ENCODE measurements at places on chromosomes 1 and 21.

GRCh38 chr1:18148461-18148860 is 40.9 kb downstream of the IGSF21 start:
- no peak for DNase-seq

DNA sequence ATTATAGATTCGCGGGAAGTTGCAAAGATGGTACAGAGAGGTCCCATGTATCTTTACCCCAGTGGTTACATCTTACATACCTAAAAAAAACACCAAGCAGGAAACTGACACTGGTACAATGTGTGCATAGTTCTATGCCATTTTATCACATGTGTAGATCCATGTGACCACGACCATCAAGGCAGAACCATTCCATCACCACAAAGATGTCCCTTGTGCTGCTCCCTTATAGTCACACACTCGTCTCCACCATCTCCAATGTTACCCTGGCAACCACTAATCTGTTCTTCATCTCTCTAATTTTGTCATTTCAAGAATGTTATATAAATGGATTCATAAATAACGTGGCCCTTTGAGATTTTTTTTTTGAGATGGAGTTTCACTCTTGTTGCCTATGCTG is 156.9 kb upstream of the MAGI3 start:
- no peak for DNase-seq

DNA sequence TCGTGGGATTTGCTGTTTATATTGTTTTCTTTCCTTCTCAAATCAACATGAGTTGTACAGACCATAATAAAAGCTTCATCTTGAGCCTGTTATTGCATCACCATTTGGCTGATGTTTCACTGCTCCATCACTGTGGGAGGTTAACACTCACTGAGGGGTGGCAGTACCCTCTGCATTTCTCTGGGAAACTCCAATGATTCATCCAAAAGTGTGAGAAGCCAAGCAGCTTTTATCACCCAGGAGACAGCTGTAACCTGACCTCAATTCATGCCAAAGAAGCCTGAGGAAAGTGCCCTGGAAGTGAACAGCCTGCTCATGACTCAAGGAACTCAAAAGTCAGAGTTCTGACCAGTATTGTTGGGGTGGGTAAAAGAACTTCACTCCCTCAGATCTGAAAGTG is 84.1 kb downstream of the GPR88 start:
- DNase-seq = no peak

- DNase-seq = no peak
These were observed 15.6 kb upstream of the C1orf198 start for GRCh38 chr1:230883967-230884366.

- DNase-seq = no peak
These were observed 177.8 kb upstream of the KAZN start for GRCh38 chr1:14420686-14421085.

DNA sequence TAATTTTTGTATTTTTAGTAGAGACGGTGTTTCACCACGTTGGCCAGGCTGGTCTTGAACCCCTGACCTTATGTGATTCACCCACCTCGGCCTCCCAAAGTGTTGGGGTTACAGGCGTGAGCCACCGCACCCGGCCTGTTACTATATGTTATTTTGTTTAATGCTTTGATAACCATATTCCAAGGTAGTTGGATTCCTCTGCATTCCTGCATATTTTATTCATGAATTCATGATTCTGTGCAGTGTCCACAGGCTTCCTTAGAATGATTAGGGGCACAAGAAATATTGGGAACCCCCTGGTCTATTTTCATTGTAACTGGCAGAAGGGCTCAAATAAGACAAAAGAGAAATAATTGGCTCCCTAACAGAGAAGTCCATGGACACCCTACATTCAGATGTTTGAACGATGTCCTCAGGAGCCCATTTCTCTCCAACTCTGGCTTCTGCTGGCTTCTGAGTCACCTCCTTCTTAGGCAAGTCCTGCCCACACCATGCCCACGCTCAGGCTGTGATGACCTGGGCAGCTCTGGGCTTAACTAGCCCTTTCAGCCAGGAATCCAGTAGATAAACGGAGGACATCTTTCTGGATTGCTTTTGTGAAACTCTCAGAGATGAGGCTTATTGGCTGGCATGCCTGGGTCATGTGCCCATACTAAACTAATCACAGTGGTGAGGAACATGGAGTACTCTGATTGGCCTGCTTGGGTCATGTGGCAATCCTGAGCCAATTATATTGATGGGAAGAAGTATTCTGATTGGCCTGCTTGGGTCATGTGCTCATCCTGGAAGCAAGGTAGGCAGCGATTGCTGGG is 32.6 kb downstream of the TNFRSF8 start:
- DNase-seq = no peak

DNA sequence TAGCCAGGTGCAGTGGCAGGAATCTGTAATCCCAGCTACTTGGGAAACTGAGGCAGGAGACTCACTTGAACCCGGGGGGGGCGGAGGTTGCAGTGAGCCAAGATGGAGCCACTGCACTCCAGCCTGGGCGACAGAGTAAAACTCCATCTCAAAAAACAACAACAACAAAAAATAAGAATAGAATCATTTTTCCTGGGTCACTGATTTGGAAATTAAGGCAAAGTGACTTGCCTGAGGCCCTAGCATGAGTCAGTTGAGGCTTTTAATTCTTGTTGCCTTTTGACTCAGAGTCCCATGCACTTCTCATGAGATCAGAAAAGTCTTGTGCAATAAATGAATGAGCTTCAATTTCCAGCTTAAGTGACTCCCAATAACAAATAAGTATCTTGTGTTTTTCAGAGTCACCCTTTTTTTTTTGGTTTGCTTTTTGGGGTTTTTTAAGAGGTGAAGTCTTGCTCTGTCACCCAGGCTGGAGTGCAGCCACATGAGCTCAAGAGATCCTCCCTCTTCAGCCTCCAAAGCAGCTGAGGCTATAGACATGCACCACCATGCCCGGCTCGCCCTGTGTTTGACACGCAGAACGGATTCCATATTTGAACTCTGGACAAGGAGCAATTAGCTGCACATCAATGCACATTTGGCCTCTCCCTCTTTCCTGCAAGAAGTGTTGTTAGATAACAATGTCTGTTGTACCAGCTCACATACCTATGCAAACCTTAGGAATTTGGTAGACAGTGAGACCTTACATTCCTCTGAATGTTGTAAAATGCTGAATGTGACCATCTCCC is 3.4 kb upstream of the PLEKHM2 start:
- DNase-seq = no peak

Measured in stimulated activated CD8-positive, alpha-beta memory T cell treated with anti-CD3 and anti-CD28 coated beads, Interleukin-4, amount 100 ng/mL, for 4 hours (primary cell).